ENCODE measurements at places on chromosomes 7 and 10.

GRCh38 chr10:59580026-59580863, 129.4 kb downstream of the SLC16A9 start:
- DNase-seq = peak; percentile 45

DNA sequence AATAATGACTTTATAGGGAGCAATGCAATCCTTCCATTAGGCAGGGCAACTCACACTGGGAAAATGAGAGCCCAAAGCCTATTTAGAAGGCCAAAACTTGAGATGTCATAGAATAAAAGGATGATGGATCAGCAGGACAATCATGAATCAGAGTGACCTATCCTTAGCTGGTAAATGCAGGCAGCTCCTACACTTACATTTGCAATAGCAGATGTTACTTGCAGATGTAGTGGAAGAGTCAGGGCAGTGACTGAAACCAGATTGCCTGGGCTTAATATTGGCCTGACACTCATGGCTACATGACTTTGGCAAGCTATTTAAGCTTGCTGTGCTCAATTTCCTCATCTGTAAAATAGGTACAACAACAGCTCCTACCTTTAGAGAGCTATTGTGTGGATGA, 98.7 kb downstream of the PRTFDC1 start:
- DNase-seq = no peak

- no peak for DNase-seq
Observed at GRCh38 chr7:134922720-134923704, 63.3 kb upstream of the AGBL3 start.

DNA sequence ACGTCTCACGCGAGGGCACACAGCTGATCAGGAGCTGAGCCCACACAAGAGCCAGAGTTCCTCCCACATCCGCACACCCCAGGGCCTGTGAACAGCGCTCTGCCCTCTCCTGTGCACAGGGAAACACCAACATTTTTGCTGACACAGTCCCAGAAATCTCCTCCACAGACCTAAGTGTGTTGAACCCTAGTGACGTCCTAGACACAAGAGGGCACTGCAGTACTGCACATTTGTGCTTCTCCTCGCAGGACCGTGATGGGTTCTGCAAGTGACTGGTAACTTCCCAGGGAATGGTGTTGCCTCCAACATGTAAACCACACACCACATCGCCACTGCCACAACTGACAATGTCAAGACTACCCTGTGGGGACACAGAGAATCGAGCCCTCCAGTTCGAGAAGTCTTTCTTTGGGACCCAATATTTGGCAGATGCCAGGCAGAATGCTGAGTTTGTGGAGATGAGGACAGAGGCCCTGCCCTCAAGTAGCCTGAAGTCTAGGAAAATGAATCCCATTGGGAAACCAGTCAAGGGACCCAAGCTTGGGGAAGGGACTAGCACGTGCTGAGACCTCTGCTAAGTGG, 170.3 kb downstream of the PAXIP1 start:
- DNase-seq = peak; percentile 81

DNA sequence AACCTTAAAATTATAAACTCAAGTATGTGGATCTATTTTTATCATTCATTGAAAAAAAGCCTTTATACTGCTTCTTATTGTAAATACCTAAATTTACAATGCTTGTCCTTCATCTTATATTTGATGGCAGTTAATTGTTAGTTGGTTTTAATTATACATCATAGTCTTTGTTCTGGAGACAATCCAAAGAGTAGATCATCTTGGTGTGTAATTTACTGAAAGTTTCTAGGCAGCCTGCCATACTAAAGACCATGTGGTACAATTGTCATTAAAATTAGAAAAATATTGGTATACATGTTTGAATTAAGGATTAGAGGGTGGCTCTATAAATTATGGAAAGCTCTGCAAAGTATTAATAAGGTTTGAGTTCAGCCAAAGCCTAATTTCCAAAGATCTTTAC, 231.4 kb downstream of the KCND2 start:
- DNase-seq = no peak

GRCh38 chr7:118232837-118233236, 8.3 kb downstream of the ANKRD7 start:
- DNase-seq = no peak

DNA sequence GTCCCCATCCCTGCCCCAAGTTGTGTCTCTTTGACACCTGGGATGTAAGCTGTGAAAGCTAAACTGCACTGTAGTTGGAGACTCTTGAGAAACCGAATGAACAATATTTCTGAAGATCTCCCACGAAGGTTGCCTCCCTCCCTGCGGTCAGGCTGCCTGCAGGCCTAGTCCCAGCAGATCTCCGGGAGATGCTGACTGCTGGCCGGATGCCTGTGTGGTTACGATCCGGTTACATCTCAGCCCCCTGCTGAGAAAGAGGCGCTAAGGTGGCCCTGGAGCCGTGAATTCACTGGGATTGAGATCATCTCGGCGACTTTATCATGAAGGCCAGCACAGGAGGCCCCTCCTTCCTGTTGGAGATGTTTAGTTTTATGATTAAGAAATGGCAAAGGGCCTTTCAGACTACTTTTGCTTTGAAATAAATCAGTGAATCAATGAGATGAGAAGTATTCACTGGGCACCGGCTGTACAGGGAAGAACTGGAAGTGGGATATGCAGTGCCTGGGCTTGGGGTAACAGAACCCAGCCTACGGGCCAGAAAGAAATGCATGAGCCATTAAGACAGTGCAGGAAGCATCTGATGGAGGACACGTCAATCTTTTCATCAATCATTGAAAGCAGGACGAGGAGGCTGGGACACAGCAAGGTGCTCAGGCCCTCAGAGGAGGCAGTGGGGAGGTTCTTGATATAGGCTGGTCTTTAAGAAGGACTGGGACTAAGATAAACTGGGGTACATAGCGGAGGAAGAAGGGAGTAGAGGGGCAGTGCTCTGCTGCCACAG, 177.6 kb downstream of the PRKAG2 start:
- no peak for DNase-seq

GRCh38 chr7:24440892-24441291, 132.4 kb upstream of the PALS2 start:
- DNase-seq = no peak

DNA sequence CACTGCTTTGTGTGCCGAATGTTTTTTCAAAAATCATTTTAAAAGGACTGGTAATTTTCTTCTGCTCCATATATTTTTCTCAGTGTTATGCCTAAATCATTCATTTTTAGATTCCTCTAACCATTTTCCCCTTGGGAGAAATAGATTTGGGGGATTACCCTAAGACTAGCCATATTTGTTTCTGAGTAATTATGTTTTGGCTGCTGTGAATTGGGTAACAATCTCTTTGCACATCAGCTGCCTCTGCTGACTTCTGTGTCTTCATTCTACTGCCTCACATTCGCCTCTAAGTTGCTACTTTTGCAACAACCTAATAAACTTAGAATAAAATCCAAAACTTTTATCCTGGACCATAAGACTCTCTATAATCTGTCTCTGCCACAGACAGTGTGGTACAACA, 18.5 kb upstream of the MRC1 start:
- no peak for DNase-seq

- DNase-seq = no peak
Observed at GRCh38 chr7:149228831-149229471, 10.5 kb upstream of the ZNF212 start.

DNA sequence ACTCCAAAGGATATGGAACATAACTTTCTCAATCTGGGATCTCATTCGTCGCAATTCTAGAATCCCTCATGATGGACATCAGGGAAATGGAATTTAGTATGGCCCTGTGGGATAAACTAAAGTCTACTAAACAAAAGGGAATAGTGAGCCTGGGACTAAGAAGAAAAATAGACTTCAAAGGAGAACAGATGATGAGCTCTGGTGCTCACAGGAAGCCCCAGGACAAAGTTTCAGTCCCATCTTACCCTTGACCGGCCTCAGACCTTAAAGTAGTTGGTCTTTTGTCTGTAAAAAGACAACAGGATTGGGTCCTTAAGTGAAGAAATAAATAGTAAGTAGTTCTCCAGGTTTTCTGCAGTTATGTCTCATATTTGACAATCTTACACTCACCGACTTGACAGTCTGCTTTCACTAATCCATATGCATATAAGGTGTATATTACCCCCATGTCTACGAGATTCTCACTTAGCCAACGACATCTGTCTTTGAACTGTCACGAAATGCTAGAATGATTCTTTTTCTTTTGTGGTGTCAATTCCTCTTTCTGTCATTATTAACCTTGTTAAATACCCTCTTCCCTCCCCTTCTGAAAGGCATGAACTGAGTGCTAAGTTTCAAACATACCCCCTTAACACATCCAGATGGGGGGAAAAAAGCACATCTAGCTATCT, 10.9 kb upstream of the IKZF1 start:
- no peak for DNase-seq

Measured in SK-N-SH (cell line).